Neuronal stem cell (in vitro differentiated cells): ENCODE measurements at places on chromosomes 11 and 22.

DNA sequence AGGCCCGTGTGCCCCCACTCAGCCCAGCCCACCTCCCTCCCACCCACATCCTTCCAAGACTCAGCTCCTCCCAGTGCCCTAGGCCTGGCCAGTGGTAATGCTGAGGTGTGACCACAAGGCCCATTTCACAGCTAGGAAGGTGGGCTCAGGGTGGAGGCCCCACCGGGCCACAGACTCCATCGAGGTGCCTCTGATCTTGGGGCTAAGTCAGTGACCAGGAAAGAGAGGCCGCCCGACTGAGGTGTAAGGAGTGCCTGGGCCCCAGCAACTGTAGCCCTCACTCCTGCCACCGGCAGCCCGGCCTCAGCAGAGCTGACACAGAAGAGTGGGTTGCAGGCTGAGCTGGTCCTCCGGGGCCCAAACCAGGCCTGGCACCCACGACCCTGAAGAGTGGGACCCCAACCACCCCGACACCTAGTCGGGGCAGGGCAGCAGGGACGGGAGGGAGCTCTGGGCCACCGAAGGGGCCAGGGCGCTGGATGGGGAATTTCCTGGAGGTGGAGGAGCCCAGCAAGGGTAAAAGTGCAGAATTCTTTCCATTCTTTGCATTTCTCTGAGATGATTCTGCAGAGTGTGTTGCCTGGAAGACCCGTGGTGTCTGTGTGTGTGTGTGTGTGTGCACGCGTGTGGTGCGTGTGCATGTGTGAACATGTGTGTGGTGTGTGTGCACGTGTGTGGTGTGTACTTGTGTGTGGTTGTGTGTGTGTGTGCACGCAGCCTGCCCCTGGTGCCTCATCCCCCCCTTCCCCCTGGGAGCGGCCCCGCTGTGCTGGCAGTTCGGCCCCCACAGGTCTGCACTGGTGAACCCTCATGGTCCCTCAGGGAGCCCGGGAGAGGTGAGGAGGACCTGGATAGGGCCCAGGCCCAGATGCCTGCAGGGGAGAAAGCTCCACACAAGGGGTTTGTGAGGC lies 8.3 kb upstream of the PIM3 start:
- no peak for DNase-seq

DNA sequence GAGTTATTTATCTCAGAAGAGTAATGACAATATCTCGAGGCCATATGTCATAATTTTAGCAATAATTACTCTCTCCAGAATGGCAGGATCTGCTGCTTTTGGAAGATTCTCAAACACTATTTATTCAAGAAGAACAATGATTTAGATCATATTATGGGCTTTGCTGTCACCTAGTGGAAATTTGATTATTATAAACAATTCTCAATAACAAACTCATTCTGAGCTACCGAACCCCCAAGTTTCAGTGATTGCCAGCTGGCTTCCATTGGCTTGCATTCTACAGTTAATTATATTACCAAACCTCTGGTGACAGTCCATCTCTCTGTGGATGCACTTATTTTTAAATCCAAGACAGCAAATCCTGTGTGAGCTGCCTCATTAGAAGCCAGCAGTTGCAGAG lies 27.9 kb upstream of the SLC36A4 start:
- no peak for DNase-seq

- DNase-seq: no peak
Measured at GRCh38 chr22:47624252-47625012, 862.0 kb downstream of the TBC1D22A start.

GRCh38 chr11:118343981-118344515 lies at the start of gene CD3G:
Gene CD3G, plus strand, starts transcription at chr11:118344344. Its CDS starts 80 bp downstream, at chr11:118344424.
- no peak for DNase-seq

- no peak for DNase-seq
Measured at GRCh38 chr11:128716661-128717210, 22.9 kb downstream of the FLI1 start.

- DNase-seq: no peak
Measured at GRCh38 chr11:68436985-68437926, 23.3 kb upstream of the PPP6R3 start.

- DNase-seq: no peak
Measured at GRCh38 chr22:26464312-26464711, 19.3 kb downstream of the HPS4 start.

DNA sequence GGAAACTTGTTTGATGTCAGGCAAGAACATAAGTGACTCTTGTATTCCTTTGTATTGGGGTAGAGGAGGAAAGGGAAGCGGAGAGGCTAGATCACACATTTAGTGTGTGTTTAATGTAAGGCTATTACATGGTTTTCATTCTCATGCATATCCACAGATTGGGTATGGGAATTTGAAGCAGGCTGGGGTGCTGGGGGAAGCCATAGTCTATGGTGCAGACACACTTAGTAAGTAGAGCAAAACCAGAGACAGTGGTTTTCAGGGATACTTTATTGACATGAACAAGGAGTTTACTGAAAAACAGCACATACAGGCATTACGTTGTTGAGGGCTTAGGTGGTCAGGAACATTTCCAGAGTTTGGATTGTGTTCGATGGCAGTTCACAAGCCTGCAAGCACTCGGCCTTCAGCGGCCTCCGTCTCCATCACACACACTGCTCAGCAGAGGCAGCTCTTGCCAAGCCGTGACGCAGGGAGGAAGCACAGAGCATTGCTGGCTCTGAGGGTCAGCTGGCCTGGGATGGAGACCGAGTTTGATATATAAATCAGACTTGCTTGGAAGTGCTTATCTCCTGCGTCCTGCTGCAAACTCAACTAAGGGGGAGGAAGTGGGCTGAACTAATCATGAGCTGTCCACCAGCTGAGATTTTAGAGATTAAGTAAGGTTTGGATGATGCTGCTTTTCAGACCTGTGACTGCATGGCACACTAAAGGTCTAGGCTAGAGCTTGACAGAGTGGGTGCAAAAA lies 25.3 kb downstream of the SCN3B start:
- no peak for DNase-seq

GRCh38 chr11:130089674-130090073 lies 20.0 kb downstream of the APLP2 start:
- DNase-seq: no peak

- DNase-seq: no peak
Measured at GRCh38 chr11:61543606-61544306, 35.2 kb downstream of the LRRC10B start.

DNA sequence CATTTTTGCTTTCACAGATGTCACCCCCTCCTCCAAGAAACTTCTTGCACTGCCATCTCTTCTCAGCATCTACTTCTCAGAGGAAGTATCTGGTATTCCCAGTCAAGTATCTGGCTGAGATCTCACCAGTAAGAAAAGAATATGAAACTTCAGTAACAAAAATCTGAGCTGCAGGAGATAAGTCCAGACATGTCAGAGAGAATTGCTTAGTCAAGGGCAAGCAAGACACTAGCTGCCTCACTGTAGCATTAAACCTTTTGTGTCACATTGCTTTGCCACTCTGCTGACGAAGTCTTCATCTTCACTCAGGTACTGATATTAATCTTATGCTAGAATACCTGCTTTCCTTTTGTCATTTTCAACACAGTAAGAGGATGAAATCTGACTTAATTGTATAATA lies 70.6 kb upstream of the ZC3H12C start:
- no peak for DNase-seq

GRCh38 chr11:20360650-20361049 lies 2.9 kb upstream of the HTATIP2 start:
- DNase-seq: no peak

- DNase-seq: no peak
Measured at GRCh38 chr22:47129902-47130635, 367.6 kb downstream of the TBC1D22A start.

DNA sequence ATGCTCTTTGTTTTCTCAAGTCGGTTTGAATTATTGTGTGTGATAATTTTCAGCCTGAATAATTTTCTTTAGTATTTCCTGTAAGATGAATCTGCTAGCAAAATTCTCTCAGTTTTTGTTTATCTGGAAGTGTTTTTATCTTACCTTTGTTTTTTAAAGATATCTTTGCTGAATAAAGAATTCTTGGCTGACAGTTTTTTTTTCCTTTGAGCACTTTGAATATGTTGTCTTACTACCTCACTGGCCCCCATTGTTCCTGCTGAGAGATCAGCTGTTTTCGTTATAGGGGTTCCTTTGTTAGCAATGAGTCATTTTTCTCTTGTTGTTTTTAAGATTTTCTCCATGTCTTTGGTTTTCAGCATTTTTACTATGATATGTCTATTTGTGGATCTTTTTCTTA lies 63.0 kb downstream of the HORMAD2 start:
- no peak for DNase-seq

DNA sequence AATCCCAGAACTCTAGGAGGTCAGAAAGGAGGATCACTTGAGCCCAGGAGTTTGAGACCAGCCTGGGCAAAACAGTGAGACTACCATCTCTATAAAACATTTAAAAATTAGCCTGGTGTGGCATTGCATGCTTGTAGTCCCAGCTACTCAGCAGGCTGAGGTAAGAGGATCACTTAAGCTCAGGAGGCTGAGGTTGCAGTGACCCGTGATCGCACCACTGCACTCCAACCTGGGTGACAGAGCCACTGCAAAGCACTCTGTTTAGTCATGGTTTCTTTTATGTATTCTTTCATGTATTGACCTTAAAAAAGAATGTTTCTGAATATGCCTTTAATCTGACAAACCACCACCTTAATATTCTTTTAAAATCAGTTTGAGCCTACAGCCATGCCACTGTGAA lies 52.2 kb downstream of the BIRC2 start:
- DNase-seq: no peak

- DNase-seq: no peak
Measured at GRCh38 chr11:15935373-15935772, 421.0 kb downstream of the SOX6 start.

- no peak for DNase-seq
Measured at GRCh38 chr11:48051217-48051830, 71.0 kb downstream of the PTPRJ start.

GRCh38 chr11:71563406-71563805 lies 2.0 kb upstream of the KRTAP5-10 start:
- peak; percentile 35 for DNase-seq

DNA sequence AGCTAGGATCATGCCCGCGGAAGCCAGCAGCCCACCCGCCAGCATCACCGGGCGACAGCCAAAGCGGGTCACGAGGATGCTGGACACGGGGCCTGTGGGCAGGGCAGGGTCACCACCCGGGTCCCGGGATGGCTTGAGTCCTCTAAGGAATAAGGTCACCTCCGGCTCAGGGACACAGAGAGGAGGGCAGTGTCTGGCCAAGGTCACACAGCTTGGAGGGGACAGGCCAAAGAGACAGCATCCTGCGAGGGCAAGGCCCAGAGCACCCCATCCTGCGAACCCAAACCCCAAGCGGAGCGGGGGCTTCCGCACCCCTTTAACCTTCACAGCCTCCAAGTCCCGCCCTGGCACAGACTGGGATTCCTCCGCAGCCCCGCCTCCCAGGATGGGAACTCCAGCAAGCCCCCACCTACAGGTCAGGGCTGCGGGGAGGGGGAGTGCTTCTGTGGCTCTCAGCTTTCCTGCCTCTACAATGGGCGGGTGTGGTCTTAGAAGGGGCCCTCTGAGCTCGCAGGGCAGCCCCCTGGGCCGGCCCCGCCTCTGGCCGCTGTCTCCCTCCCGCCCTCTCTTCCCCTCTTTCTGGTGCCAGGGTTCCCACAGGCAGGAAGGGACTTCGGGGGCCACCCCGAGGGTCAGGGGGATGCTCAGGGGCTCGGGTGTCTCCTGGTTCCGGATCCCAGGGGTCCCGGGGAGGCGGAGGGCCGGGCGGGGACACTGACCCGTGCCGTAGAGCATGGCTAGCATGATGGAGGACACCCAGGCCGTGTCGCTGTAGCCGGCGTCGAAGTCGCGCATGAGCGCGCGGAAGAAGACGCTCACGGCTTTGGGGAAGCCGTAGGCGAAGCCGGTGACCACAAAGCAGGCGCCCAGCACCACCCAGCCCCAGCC lies 1.8 kb downstream of the SLC16A8 start:
- DNase-seq: no peak

GRCh38 chr22:28711820-28712777 lies 29.5 kb downstream of the CHEK2 start:
- DNase-seq: no peak

DNA sequence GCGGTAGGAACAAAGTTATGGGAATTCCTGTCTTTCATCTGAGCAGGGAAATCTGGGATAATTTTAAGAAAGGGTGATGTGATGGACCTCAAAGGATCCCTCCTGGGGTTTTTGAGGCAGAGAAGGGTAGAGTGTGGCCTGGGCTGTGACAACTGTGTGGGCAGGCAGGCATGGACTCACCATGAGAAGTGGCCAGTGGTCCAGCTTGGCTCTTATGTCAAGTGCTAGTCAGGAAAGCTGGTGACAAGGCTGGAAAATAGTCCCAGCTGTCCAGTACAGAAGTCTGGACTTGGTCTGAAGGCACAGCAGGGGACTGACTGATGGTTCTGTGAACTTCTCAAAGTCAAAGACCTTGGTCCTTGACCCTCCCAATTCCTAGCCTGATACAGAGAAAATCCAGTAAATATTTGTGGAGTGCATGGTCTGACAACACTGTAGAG lies 1.7 kb downstream of the PPFIBP2 start:
- DNase-seq: no peak

DNA sequence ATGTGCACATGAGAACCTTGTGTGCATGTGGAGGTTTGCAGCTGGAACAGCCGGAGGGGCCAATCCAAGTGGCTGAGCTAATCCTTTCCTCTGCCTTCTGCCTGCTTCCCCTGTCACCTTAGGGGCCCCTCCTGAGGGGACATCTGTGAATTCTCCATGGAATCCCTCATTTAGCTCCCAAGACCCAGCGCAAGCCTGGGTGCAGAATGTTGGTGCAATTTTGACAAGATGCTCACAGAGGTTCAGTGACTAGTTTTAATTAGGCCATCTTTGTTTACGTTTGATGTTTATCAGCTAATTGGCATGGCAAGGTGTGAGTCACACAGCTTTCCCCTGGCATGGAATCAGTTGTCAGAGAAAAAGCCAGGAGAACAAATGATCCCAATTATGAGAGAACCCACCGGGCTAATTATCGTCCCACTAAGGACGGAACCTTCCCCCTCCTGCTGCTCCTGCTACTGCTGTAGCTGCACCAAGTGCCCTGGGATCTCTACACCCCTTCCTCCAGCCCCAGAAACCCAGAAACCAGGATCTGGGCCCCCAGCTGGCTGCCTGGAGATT lies 63.6 kb upstream of the PAX6 start:
- peak; percentile 15 for DNase-seq

GRCh38 chr11:97814325-97814959 lies 1206.3 kb upstream of the CNTN5 start:
- DNase-seq: no peak

DNA sequence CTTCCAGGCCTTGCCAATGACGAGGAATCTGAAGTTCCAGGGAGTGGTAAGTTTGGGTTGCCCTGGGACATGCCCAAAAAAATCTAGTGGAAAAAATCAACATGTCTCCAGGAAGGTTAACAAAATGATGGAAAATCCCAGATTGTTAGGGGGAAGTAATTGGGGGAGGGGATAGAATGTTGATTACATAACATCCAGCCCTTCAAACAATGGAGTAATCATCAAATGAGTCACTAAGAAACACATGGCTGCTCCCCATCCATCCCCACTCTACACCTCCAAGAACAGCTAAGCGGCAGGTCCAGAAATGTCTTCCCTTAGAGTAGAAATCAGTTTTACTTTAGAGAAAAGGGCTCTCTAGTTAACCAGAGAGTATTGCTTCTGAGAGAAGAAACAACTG lies 94.9 kb downstream of the ETS1 start:
- DNase-seq: no peak
